Tongue (tissue), 3 donors: ENCODE measurements at places on chromosomes 1 and 21. TPM values are rescaled to one million over a fixed set of nuclear protein-coding genes. Genes with fewer than 3 reads are reported as not detected.

The NEXN gene
- 70.8 TPM for total RNA-seq

The C1QB gene
- 18.5 TPM for total RNA-seq

The CFAP141 gene
- not detected for total RNA-seq

The DIRAS3 gene
- 10.3 TPM for total RNA-seq

The KRTAP12-2 gene
- not detected for total RNA-seq

The AIRE gene
- total RNA-seq: 0.10 TPM

The CD244 gene
- total RNA-seq: not detected

The RNASEL gene
- 7.4 TPM for total RNA-seq

The DRAXIN gene
- 0.31 TPM for total RNA-seq

The AQP10 gene
- total RNA-seq: not detected

The GPA33 gene
- total RNA-seq: 0.41 TPM

The FMO1 gene
- total RNA-seq: 13.1 TPM

The EXOSC10 gene
- 39.7 TPM for total RNA-seq

The KANK4 gene
- total RNA-seq: 16.1 TPM

The RIIAD1 gene
- not detected for total RNA-seq

The S100A3 gene
- 0.72 TPM for total RNA-seq

The LIPI gene
- not detected for total RNA-seq

The ST6GALNAC5 gene
- 5.2 TPM for total RNA-seq

The LRRN2 gene
- total RNA-seq: 1.5 TPM

The CYP2J2 gene
- 24.1 TPM for total RNA-seq

The PYHIN1 gene
- total RNA-seq: 0.21 TPM

The MYOG gene
- 256 TPM for total RNA-seq

The RGS7 gene
- not detected for total RNA-seq

The PGLYRP4 gene
- total RNA-seq: 0.31 TPM

The SESN2 gene
- 2.7 TPM for total RNA-seq

The CDA gene
- not detected for total RNA-seq

The SLAMF6 gene
- total RNA-seq: not detected

The LRRC7 gene
- 4.5 TPM for total RNA-seq

The DYNLT5 gene
- 5.3 TPM for total RNA-seq

The SPAG17 gene
- total RNA-seq: 1.1 TPM

The CYP4B1 gene
- total RNA-seq: 0.72 TPM

The AJAP1 gene
- total RNA-seq: 0.51 TPM

The GNAT2 gene
- 0.21 TPM for total RNA-seq

The AMY1C gene
- 0.21 TPM for total RNA-seq

The AZIN2 gene
- 3.8 TPM for total RNA-seq

The SPRR4 gene
- not detected for total RNA-seq

The SIK1 gene
- 79.7 TPM for total RNA-seq

The AGMAT gene
- 2.2 TPM for total RNA-seq

The MROH7 gene
- 4.2 TPM for total RNA-seq

The CREG1 gene
- 47.0 TPM for total RNA-seq

The UCK2 gene
- 39.0 TPM for total RNA-seq

The COPA gene
- 144 TPM for total RNA-seq

The CNTN2 gene
- 3.1 TPM for total RNA-seq

The NCMAP gene
- 2.6 TPM for total RNA-seq

The CA6 gene
- total RNA-seq: 1.0 TPM

The RNU1-3 gene
- under 0.01 TPM for total RNA-seq

The TLCD4 gene
- 43.7 TPM for total RNA-seq

The CCDC185 gene
- not detected for total RNA-seq

The SNAP47 gene
- 59.4 TPM for total RNA-seq

The GIPC2 gene
- 1.7 TPM for total RNA-seq

The DYNLT4 gene
- total RNA-seq: not detected

The KDF1 gene
- total RNA-seq: 2.3 TPM

The MFSD2A gene
- 2.1 TPM for total RNA-seq

The KCNJ9 gene
- total RNA-seq: not detected

The S100A12 gene
- total RNA-seq: 7.6 TPM
